WERI-Rb-1 (cell line): ENCODE measurements at places on chromosomes 3 and 15.

DNA sequence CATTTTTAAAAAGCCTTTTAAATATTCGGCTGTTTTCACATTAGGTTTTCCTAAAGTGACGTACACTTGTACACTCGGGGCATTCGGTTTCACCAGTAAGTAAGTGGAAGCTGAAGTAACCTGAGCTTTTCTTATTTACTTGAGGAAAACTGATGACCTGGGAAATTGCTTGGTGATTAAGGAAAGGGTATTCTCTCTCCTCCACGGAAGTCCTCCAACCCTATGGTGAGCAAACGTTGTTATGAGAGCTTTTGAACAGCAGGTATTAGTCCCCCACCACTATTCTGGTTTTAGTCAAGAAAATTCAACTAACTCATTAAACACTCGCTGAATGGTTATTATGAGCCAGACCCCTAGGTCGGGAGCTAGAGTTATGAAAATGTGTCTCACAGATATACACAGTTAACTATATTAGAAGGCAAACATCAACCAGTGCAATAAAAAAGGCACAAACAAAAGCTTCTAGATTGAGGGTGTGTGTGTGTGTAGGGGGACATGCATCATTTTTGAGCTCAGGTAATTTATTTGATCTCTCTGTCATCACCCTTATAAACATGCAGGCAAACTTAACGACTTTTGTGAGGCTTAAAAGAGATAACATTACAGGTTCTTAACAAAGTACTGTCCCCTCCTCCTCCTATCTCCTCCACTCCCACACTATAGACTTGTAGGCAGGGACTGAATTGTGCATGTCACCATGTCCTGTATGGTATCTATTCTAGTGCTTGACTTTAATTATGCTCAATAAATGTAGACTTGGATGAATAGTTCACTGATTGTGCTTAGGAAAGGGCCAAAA lies 143.3 kb upstream of the MB21D2 start:
- no peak for DNase-seq

GRCh38 chr3:132660811-132661070 lies 612 bp downstream of the UBA5 start:
- no peak for DNase-seq

GRCh38 chr15:64233299-64233698 lies 70.5 kb upstream of the PPIB start:
- DNase-seq: no peak

DNA sequence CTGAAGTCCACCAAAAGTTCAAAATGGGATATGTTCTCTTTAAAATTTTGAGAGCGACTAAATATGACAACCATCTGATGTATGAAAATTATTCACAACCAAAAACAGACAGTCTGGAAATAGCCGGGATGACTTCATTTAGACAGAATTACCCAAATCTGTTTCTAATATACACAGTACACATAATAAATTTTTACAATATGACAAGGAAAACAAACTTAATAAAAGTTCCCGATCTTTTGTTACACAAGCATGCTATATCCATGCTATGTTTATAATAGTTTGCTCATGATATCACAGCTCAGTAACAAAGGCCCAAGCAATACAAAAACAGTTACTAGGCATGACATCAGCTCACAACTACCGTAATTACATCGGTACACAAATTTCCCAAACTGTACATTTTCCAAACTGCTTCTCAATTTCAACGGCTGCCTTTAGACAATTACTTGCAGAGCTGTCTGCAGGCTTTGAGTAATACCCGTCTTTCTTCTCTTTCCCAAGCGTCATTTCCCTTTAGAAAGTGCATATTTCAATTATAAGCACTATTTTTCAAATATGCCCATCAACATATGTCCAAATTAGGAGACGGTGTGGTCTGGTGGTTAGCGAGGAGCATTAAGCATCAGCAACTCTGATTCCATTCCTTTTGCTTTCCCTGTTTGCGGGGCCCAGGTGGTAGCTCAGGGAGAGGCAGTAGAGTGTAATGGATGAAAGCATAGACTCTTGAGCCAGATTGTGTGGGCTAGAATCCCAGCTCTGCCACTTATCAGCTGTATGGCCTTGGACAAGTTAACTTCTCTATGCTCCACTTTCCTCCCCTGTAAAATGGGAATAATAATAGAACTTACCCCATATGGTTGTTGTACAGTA lies 481.2 kb downstream of the FOXP1 start:
- DNase-seq: no peak

GRCh38 chr3:121817753-121818152 lies 17.1 kb downstream of the IQCB1 start:
- no peak for DNase-seq

- no peak for DNase-seq
Measured at GRCh38 chr15:46961795-46962194, 755.5 kb upstream of the SEMA6D start.

DNA sequence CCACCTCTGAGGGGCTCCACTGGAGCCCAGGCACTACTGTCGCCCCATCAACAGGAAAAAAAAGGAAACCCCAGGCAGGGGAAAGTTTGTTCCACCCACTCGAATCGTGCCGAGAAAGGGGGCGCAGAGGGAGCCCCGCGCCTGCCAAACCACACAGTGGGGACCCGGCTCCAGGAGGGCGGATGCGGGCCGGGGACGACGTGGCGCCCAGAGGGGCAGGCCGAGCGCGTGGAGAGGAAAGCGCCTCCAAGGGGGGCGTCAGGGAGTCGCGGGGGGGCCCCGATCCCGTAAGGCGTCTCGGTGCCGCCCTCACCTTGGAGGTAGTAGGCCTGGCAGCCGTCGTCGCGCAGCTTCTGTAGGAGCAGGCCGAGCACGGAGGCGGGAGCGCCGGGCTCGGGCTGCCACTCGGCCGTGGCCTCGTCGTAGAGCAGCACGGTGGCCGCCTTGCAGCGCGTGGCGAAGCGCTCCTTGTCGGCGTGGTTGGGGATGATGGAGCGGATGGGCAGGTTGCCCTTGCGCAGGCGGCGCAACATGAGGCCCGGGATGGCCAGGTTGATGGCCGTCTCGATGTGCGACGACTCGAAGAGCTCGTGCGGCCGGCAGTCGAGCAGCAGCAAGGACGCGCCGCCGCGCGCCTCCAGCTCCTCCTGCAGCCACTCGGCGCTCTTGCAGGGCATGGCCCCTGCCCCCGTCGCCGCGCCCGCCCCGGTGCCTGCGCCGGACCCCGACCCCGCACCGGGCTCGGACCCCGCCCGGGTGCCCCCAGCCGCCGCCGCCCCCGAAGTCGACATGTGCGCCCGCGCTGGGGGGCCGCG lies 627 bp downstream of the DUSP7 start:
- no peak for DNase-seq

GRCh38 chr3:96264701-96265100 lies 549.7 kb upstream of the EPHA6 start:
- DNase-seq: no peak

GRCh38 chr15:67839499-67839928 lies 331 bp downstream of the RNU6-1 start:
- peak; percentile 39 for DNase-seq

- no peak for DNase-seq
Measured at GRCh38 chr3:76310089-76310488, 524.7 kb upstream of the ZNF717 start.

GRCh38 chr3:172591876-172592771 lies 68.9 kb upstream of the TNFSF10 start:
- no peak for DNase-seq

DNA sequence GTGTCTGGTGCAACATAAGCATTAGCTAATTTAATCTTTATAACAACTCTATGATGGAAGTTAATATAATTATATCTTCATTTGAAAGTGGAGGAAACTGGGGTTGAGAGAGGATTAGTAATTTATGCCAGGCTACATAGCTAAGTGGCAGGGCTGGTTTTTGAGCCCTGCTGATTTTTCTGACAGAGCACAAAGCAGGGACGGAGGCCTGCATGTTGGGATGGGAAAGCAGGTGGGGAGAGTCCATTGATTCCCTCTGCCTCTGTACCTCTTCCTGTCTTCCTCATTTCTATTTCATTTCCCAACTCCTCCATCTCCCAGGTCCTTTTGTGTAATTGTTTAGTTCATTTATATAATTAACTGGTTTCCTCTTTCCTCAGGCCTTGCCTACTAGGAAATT lies 251.6 kb upstream of the ZPLD1 start:
- DNase-seq: no peak

- DNase-seq: no peak
Measured at GRCh38 chr3:172124271-172124670, 84.9 kb downstream of the FNDC3B start.

DNA sequence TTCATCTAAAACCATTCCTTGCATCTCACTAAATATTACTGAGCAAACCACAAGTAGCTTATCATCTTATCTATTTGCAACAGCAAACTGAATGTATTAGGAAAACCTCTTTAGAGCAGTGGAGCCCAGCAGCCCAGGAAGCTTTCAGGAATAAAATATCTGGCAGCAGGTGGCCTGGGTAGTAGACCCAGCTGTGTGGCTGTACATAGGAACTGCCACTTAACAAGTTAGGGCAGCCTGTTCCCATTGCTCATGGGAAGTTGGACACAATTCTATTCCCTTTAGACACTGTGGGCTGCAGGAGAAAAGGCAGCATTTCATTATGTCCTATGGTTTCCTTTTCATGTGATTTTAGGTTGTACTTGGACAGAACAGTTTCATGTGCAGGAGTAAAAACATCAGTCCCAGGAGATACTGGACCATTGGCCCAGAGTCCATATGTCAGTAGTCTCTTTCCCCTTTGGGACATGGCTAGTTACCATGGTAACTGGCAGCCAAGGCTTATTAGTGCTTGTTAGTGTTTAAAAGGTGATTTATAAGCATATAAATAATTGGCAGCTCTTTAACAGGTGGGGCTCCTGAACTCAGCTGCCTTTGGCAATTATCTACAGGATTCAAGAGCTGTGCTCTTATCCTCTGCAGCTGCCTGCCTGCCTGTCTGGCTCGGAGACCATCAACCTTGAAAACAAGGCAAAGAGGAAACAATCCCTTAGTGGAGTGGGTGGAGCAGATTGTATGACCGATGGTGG lies 28.9 kb upstream of the LSAMP start:
- DNase-seq: peak; percentile 16

DNA sequence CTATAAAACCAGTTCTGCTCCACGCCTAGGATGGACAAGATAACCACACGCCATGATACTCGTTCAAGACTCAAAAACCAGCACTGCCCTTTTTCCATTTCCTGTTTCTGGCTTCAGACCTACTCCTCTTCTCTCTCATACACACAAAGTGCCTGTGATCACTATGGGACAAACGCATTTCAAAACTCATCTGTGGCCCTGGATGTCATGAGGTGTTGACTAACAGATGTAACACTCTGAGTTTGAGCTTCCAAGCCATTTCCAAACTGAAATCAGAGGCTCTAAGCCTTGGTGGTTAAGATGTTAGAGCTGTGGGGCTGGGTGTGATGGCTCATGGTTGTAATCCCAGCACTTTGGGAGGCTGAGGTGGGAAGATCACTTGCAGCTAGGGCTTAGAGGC lies 55.7 kb upstream of the LMOD3 start:
- DNase-seq: no peak

GRCh38 chr3:196135693-196136639 lies 54.1 kb upstream of the TFRC start:
- DNase-seq: no peak

GRCh38 chr3:118478706-118479276 lies 555.9 kb downstream of the IGSF11 start:
- DNase-seq: no peak
